ENCODE measurements at places on chromosomes 3 and 15.

DNA sequence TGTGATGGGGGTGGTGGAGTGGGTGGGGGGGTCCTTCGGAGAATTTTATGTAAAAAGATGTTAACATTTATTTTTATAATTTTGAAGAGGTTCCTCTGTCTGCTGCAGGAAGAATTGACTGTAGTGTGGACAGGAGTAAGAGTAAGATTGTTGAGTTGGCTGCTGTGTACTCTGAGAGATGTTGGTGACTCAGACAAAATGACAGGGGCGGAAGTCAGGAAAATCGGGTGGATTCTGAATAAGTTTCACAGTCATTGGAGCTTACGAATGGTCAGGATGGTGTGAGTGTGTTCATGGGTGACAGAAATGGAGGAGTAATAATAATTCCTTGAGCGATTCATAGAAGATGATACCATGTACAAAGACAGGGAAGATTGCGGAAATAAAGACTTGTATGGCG is 420.0 kb downstream of the ROBO2 start:
- DNase-seq = no peak

DNA sequence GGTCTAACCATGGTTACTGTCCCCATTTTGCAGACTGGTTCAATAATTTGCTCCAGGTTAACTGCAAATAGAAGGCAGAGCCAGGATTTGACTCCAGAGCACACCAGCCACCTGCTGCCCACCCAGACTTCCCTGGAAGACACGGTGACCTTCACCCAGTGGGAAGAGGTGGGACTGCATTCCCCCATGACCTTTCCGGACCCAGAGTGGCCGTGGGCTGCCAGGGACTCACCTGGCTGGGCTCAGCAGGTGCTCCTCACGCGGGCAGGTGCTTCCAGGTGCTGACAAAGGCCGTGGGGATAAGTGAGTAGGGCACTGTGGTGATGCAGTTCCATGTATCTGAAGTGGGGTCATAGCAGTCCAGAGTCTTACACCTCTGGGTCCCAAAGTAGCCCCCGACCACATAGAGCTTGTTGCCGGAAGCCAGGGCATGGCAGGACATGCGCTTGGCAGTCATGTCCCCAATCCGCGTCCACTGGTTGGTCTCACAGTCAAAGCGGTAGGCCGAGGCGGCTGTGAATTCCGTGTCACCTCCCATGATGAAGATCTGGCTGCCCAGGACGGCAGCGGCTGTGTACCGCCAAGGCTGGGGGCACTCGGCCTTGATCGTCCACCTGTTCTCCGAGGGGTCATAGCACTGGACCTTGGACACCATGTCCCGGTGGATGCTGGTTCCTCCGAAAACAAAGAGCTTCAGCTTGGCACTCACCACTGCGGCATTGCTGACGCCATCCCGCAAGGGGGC is 26.8 kb downstream of the KLHL25 start:
- no peak for DNase-seq

DNA sequence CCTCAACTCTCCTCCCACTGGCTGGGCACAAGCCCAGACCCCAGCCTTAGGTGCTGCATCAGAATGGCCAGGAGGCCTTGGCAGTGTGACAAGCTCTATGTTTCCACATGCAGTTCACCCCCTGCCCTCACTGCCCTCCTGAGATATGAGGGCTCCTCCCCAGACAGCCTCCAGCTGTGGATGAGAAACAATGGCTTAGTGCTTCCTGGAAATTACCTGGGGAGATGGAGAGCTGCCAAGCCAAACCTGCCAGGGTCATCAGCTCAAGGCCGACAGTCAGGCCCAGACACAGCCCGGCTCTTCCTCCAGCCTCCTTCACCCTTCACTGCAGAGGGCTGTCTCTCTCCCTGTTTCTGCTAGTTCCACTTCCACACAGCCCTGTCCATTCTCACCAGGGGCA is 76.3 kb downstream of the MYLK start:
- peak; percentile 64 for DNase-seq

- DNase-seq = no peak
Measured at GRCh38 chr15:97598353-97598798, 362.1 kb upstream of the ARRDC4 start.

- DNase-seq = no peak
Measured at GRCh38 chr3:21152555-21152954, 598.5 kb downstream of the ZNF385D start.

- no peak for DNase-seq
Measured at GRCh38 chr3:66756468-66757036, 241.6 kb upstream of the KBTBD8 start.

DNA sequence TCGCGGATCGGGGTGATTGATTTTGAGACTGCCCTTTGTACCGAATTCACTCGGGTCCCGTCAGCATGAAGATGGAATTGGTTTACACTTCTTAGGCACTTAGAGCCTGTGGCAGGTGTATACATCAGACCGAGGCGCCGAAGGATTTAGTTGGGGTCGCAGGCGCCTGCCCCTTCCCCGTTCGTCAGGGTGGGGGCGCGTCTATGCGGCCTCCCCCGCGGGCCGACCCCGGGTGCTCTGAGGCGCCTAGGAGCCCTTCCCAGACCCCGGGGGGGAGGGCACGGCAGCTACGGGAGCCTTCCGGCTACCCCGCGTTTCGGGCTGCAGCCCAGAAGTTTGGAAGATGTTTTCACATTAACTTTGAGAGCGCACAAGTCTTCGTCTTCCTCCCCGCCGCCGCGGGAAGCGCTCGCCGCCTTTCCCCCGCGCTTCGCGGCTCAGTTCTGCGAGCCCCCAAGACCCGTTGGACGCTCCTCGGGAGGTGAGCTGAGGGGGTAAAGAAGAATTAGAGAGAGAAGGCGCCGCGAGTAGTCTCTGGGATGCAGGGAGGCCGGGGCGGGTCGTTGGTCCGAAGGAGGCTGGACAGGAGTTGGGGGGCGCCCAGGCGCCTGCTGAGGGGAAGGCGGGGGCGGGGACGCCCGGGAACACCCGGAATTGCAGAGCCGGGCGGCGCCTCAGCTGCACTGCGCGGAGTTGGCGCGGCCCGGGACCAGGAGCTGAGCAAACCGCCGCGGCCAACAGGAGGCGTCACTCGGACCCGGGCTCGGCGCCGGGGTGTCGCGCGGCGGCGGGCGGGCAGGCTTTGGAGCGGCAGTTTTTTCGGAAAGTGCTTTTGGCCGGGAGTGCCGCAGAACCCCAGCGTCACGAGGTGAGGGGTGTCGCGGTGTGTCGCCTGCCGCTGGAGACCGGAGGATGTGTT is 780 bp downstream of the TIPARP start:
- DNase-seq = peak; percentile 65

- no peak for DNase-seq
Measured at GRCh38 chr15:29131840-29132420, 137.7 kb downstream of the NSMCE3 start.

GRCh38 chr15:34613301-34613700 is 29.9 kb upstream of the GOLGA8B start:
- no peak for DNase-seq

- no peak for DNase-seq
Measured at GRCh38 chr3:191262650-191263049, 63.6 kb downstream of the OSTN start.

GRCh38 chr3:188037195-188037718 is 116.7 kb upstream of the LPP start:
- peak; percentile 46 for DNase-seq

DNA sequence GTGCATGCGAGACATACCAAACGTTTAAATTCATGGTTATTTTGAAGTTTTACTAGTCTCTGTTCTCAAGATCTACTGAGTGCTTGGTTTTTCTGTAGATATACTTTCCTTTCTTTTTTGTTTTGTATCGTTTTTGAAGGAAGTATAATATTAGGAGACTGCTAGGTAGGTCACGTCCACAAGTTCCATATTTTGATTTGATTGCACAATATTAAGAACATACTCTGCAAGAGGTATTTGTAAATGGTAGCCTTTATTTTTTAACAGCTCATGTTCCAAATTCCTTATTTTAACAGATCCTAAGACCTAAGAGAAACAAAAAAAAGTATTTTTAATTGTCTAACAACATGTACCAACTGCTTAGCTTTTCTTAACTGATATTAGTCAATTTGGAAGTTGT is 156.7 kb downstream of the SERPINI1 start:
- no peak for DNase-seq

DNA sequence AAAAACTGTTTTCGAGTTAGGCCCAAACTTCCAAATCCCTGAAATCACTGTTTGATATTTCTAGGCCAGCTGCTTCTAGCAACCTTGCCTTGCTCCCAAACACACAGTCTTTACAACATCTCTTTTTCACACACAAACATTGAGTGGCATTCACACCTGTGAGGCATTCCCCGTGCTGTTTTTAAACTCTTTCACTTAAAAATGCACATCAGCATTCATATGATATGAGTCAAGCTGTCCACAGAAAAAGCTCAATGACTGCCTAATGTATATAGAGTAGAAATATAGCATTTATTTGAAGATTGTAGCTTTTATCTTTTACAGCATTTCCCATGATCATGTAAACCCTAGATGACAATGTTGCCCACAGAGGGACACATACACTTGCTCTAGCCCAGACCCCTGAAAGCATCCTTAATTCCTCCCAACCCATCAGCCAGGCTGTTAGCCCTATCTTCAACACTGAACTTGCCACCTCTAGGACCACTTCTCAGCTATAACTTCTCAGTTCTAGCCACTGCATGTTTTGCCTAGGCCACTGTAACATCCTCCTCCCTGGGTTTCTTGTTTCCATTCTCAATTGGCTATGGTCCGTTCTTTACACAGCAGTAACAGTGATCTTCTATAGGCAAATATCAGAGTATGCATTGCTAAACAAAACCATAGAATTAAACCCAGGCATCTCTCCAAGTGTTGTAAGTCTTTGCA is 782.6 kb downstream of the DIPK2A start:
- no peak for DNase-seq

DNA sequence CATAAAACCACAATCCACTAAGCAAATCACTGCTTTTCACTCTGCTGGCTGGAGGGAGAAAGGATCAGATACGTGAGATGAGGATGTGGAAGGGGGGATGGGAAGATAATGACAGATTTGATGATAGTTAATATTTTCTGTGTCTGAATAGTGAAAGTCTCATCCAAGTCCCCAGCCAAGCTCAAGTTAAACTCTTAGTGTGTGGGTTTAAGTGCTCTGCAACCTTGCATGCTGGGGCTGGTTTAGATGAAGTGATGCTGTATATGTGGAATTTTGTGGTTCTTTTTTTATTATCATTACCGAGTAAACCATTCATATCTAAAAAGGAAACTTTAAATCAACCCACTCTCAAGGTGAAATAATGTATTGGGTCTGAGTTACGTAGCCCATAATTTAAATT is 111.0 kb downstream of the TPRG1 start:
- no peak for DNase-seq

DNA sequence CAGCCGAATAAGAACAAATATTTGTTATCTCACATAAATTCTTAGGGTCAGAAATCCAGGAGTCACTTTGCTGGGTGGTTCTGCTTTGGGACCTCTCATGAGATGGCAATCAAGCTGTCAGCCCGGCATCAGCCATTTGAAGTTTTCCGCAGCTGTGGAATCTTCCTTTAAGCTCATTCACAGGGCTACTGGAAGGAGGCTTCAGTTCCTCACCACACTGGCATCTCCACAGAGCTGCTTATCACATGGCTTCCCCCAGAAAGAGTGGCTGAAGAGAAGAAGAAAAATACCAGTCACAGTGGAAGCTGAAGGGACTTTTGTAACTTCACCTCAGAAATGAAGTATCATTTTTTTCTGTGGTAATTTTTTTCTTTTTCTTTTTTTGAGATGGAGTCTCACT is 267.7 kb downstream of the CHL1 start:
- no peak for DNase-seq

GRCh38 chr15:83204697-83205096 is 2.9 kb downstream of the HDGFL3 start:
- no peak for DNase-seq

- DNase-seq = no peak
Measured at GRCh38 chr3:102156426-102156825, 278.4 kb upstream of the ZPLD1 start.

GRCh38 chr3:101577286-101577685 is 3.3 kb downstream of the PCNP start:
- no peak for DNase-seq

GRCh38 chr15:95972812-95973211 is 357.7 kb upstream of the NR2F2 start:
- DNase-seq = no peak
